CD4-positive, alpha-beta T cell treated with Interleukin-21 for 1 hour (primary cell): ENCODE measurements at places on chromosomes 1 and 21.

GRCh38 chr1:3674100-3675094, 22.1 kb downstream of the TP73 start:
- no peak for DNase-seq

DNA sequence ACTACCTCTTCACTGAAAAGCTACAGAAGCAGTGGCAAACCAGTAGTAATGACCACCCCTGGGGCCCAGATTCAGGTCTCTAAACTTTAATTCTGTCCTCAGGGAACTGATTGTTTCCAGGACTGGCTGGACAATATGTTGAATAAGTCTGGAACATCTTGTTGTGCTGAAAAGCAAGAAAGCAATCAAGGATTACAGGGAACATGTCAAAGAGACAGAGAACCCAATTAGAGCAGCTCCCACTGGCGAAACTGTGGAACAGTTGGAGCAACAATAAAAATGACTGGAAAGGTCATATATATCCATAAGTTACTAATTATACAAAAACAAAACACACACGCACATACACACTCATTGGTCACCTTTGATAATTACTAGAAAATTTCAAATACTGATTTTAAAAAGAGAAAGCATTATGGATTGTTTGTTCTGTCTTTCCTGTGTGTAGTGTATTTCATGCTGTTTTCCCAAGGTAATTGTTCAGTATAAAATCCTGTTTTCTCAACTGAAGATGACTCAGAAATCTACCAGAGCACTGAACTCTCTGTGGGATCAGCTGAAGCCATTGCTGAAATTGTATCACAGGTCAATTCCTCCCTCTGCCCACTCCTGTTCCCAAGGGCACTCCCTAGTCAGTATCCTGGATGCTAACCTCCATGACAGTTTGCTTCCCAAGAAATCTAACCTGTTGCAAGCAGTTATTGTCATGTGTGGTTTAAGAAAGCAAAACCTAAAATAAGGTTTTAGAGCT, 83.6 kb upstream of the RGS1 start:
- DNase-seq: no peak

GRCh38 chr21:44905728-44906090, 15.0 kb downstream of the ITGB2 start:
- no peak for DNase-seq

- no peak for DNase-seq
These were observed 160.4 kb upstream of the SYT6 start for GRCh38 chr1:114314098-114314497.

DNA sequence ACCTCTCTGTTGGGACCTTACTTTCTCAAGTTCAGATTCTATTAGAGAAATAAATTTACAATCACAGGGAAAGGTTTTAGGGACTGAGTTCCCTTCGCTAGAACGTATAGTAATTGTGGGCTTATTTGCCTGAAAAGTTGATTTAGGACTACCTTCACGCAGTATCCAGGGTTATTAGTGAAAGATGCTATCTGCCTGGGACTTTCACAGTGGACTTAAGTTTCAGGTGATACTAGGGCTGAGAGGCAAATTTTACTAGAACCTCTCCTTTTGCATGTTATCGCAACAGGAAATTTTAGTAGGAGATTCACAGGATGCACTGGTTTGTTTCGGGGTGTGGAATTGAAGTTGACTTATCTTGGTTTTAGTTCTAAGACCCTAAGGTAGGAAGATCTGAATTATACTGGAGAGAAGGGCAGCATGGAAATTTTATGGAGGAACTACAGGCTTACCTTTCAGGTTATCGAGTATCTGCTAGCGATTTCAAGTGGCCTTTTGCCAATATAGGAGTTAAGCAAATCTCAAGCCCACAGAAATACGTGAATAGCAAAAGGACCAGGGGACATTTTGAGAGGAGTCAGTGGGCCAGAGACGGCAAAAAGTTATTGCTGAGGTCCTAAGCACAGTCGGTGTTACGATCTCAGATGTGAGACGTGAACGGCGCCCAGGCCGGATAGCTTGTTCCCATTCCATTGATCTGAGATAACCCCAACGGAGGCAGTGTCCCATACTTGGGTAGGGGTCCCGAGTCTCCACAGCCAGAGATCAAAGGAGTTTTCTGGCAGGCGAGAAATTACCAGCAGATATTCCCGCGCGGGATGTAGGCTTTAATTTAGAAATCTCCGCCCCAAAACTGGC, 723 bp upstream of the GNAI3 start:
- peak; percentile 21 for DNase-seq

DNA sequence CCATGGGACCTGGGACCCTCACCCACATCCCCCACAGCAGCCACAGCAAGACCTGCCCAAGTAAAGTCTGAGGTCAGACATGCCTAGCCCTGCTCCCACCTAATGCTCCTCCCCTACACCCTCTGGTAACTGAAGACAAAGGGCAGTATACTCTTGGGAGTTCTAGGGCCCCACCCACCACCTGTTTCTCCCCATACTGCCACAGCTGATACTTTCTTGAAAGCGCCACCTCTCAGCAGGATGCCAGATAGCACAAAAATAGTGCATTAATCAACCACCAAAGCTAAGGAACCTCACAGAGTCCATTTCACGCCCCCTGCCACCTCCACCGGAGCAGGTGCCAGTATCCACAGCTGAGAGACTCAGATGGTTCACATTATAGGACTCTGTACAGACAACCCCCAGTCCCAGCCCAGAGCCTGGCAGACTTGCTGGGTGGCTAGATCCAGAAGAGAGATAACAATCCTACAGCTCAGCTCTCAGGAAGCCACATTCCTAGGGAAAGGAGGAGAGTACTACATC, 238.1 kb downstream of the LRRC40 start:
- no peak for DNase-seq

GRCh38 chr1:156670359-156670758, 6.8 kb downstream of the NES start:
- no peak for DNase-seq

GRCh38 chr1:232034556-232034955, 408.0 kb downstream of the DISC1 start:
- no peak for DNase-seq

GRCh38 chr21:27817074-27817473, 850.2 kb upstream of the ADAMTS5 start:
- no peak for DNase-seq

GRCh38 chr1:155085504-155086127, 7.0 kb downstream of the EFNA3 start:
- DNase-seq: peak; percentile 73

GRCh38 chr1:24104854-24105253, 7.1 kb downstream of the MYOM3 start:
- no peak for DNase-seq

- DNase-seq: no peak
These were observed 200.0 kb downstream of the MATN1 start for GRCh38 chr1:30523055-30524020.

DNA sequence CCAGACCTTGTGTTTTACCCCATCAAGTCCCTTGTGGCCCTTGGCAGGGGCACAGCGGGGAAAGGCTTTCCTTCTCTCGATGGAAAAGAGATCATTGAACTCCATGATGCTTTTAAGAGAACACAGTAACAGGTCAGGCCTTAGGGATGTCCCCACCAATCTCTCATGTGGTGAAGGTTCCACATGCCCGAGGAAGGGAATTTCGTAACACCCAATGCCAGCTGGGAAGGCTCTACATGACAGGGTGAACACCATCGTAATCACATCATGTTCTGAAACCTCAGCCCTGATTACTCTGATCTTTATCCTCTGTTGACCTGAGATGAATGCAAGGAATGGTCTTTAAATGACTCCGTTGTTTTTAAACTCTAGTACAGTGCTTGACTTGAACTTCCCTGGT, 105.5 kb upstream of the SPAG17 start:
- DNase-seq: no peak

DNA sequence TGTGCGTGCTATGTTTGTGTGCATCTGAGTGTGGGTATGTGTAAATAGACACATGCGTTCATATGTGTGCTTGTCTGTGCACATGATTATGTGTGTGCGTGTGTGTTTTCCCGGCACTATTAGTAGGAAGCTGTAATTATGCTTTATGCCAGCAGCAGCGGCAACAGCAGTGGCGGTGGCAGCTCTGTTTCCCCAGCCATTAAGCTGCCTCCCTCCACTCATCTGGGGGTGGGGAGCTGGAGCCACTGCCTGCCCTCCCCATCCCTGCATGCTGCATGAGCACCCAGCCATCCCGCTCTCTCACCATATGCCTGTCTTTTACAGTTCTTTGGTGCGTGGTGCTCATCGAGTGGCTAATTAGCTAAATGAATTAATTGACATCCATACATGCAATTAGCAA, 30.5 kb upstream of the ACOT11 start:
- no peak for DNase-seq

DNA sequence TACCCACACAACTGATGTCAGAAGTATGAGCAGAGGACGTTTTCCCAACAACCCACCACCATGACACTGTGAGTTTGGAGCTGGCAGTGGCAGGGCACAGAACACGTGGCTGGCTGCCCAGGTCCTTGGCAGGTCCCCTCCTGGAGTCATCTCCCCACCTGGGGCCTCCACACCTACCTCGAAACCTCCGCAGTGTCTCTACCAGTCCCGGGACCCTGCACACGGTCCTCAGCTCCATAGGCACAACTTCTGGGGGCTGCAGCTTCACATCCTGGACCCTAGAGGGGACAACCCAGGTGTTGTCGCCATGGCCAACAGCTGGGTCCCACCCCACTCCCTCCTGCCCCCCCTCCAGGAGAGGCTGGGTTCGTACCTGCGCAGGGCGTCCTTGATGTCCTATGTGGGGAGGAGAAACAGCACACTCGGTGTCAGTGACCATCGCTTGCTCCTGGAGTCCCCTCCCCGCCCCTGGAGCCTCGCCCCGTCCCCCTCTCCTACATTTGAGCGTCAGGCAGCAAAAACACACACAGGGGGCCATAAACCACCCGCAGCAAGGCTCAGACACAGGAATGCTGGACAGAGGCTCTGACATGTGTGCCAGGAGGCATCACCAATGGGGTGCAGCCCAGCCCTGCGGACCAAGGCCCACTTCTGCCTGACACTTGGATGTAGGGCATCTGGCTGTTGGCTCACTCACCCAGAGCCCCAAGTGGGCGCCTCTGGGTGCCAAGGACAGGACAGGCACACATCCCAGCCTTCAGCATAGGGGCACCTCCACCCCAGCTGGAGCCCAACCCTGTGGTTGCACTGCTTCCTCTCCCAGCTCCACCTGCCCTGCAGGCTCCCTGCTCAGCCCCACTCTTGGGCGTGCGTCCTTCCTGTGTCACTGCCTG, 9.6 kb downstream of the TRIM11 start:
- no peak for DNase-seq

DNA sequence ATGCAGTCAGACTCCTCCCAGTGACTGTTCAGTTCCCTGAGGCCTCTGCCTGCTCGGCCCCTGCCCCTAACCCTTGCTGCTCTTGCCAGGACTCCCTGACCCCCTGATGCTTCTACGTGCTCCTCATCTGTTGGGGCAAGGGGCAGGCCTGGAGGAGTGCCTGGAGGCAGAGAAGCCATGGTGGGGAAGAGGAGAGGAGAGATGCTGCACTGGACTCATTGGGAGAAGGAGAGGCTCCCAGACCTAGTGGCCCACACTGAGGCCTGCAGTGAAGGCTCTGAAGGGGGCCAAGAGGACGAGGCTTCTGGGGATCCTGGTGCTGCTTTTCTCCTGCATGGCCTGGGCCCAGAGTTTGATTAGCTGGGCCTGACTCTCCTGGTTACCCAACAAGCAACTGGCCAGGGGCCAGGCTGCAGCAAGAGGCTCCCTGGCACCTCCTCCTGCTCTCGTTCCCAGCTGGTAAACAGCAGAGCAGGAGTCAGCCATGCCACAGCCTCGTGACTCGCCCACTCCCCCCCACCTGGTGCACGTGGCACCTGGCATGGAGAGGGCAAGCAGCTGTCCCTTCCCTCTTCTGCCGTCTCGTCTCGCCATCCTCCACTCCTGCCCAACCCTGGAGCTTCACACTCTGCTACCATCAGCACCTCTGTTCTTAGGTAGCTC, 847 bp upstream of the RORC start:
- DNase-seq: no peak

DNA sequence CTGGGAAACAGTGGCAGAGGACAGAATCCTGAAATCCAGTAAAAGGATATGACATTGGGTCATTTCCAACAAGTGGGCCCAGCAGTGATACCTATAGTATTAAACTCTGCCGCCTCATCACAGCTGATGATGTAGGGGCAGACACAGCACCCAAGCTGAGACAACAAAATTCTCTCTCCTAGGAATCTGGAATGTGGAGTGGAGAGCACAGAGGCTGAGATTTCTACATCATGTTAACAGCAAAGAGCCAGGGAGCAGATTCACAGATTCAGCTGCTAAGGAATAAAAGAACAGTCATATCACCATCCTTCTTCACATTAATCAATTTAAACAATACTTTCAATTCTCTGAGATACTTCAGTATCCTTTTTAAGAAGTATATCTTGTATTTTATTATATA, 61.9 kb downstream of the CRP start:
- DNase-seq: no peak

DNA sequence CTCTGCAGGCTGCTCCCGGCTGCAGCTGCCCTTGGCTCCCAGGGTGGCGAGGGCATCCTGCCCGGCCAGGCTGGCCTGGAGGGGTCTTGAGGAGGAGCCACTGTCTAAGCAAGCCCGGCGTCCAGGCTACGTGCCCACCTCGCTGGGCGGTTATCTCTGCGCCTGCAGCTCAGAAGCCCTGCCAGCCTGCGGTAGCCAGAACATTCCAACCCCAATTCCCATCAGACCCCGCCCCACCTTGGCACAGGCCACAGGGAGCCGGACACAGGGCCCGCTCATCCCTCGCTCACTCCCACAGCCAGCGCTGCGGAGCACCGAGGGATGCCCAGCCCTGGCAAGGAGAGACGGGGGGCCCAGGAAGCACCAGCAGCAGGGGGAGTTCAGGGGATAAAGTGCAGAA, 53.9 kb downstream of the MEGF6 start:
- DNase-seq: no peak

GRCh38 chr1:228457017-228457395, 30.2 kb upstream of the RNF187 start:
- no peak for DNase-seq

DNA sequence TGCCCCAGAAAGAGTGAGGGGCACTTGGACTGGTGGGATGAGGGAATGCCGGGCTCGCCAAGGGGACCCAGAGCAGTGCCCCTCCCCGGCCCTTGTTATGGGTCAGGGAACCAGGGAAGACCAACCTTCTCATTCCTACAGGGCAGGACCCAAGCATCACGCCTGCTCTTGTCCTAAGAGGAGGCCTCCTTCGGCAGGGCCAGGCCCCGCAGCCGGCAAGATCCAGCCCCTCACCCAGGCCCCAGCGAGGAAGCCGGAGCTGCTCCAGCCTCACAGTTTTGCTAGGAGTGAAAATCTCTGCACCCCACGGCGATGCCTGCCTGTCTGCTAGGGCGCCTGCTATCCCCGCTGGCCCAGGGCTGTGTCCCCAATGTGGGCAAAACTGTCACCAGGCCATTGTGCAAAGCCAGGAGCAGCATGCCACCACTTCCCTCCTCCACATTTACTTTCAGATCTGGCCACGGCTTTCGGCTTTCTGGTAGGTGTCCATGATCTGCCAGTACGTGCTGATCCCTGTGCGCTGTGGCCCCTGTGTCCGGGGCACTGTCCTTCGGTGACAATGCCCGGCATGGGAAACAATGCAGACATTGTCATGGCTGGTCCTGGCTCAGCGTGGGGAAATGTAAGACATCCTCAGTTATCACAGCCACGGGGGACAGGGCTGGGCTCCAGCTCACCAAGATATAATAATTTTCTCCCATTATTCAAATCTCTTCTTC, 9.6 kb downstream of the ACTRT2 start:
- no peak for DNase-seq

GRCh38 chr21:43767498-43767983, 8.6 kb downstream of the CSTB start:
- DNase-seq: no peak

- DNase-seq: peak; percentile 17
These were observed 7.0 kb downstream of the IL12RB2 start for GRCh38 chr1:67314696-67315095.
